ENCODE measurements at places on chromosomes 2 and 18.

DNA sequence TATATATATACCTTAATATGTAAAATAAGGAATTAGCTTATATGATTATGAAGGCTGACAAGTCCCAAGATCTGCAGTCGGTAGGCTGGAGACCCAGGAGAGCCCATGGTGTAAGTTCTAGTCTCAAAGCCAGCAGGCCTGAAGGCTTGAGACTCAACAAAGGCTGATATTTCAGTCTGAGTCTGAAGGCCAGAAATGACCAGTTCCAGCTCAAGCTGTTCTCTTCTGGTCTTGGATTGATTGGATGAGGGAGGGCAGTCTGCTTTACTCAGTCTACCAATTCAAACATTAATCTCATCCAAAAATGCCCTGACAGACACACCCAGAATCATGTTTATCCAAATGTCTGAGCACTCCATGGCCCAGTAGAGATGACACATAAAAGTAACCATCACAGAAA is 22.0 kb downstream of the HNMT start:
- DNase-seq = no peak

DNA sequence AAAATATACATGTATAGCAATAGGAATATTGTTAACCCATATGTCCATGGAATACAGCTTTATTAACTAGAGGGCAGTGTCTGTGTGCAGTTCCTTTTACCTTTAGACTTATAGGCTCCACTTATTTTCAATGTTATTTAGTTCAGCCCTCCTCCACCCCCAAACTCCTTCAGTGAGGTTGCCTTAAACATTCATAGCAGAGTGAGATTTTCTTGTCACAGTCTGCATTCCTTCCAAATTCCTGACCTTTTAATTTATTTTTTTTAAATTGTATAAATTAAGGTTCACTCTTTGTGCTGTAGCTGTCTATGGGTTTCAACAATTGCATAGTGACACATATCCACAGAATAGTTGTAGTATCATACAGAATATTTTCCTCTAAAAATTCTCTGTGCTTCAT is 30.9 kb downstream of the TFPI start:
- DNase-seq = no peak

DNA sequence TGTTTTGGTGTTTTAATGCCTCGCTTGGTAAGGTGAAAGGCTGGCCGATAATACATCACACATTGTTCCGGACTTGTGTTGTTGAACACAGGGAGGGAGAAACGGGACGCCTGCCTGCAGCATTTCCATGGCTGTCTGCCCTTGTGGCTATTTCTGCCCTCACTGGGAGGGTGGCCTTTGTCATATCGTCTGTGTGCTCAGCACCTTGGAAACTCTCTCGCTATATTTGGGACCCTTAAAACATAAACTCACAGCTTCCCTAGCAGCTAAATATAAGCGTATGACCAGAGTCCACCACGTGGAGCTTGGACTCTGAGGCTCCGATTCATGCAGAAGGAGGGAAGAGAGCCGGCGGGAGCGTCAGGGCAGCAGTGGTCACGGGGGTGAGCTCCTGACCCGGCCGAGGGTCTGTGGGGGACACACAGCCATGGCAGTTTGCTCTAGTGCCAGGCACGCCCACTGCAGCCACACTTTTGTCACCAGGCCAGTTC is 111.7 kb downstream of the SH3BP4 start:
- no peak for DNase-seq

- no peak for DNase-seq
These were observed 399.8 kb downstream of the CDH7 start for GRCh38 chr18:66150650-66151049.

DNA sequence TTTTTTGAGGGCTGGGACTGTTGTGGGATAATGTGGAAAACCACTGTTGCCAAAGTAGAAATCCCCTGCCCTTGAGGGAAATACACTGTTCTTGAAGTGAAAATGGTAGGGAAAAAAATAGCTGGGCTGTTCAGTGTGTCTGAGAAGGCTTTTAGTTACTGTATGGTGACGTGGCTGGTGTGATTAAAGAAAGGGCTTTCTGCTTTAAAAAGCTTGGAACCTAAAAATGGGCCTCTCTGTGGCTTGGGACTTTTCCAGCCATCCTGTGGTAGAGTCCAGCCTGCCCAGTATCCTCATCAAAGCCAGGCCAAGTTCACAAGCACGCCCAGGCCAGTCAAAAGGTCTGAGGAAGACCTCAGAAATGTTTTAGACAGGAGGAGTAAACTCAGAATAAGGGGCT is 6.8 kb downstream of the MGAT5 start:
- DNase-seq = peak; percentile 82

GRCh38 chr2:73981081-73982001 is 3.4 kb upstream of the TET3 start:
- DNase-seq = no peak

- no peak for DNase-seq
These were observed 27.2 kb downstream of the TWIST2 start for GRCh38 chr2:238875101-238875470.

- DNase-seq = no peak
These were observed 3.6 kb downstream of the ALPI start for GRCh38 chr2:232459419-232460035.

- DNase-seq = no peak
These were observed 1397.6 kb upstream of the DDX18 start for GRCh38 chr2:116416731-116417377.

DNA sequence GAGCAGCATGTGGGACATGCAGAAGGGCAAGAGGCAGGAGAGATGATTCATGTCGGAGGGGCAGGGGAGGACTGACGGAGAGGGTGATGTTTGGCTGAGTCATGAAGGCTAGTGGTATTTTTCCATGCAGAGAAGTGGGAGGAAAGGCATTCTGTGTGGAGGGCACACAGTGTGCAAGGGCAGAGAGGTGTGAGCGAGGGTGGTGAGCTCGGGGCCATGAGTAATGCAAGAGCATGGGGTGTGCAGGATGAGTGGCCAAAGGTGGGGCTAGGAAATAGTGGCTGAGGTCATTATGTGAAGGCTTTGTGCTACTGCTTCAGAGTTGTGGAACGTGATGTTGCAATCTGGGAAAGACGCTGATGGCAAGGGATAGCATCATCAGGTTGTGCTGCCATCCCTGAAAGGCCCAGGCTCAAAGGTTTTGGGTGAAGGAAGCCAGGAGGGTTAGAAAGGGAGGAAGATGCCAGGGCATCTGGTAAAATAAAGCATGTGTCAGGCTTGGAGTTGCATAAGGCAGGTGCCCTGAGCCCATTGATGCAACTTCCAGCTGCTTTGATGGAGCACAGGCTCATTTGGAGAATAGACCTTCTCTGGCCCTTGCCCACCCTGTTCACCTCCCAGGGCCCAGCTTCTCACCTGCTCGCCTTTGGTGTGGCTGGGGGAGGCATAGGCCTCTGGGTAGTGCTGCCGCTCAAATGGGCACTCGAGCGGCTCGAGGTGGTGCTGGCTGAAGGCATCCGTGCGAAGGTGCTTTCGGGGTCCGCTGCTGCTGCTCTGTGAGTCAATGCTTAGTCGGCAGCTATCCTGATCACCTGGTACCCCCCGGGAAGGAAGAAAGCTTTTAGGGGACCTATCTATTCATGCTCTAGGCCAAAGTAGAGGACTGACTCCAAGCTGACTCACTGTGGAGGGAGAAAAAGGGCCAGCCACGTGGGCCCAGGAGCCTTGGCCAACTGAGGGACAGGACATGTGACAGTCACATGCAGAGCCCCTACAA is 37.5 kb downstream of the PAX8 start:
- peak; percentile 95 for DNase-seq

DNA sequence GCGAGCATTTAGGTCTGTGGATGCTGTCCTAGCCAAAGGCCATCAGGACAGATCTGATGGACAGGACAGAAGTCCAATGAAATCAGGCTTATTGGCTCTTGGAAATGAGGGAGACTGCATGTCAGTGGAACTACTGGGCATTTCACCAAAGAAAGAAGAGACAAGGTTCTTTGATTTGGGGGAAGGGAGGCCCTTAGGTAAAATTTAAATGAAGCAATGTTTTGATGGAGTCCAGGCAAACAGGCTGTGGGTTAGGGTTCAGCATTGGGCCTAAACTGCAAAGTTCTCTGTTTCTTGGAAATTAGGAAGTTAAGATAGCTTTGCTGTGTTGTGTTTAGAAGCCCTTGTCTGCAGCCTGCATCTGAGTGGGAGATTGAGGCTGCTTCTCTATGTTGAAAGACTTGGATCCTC is 31.6 kb upstream of the RNF149 start:
- no peak for DNase-seq

GRCh38 chr2:239283961-239284795 is 116.6 kb downstream of the HDAC4 start:
- DNase-seq = no peak

DNA sequence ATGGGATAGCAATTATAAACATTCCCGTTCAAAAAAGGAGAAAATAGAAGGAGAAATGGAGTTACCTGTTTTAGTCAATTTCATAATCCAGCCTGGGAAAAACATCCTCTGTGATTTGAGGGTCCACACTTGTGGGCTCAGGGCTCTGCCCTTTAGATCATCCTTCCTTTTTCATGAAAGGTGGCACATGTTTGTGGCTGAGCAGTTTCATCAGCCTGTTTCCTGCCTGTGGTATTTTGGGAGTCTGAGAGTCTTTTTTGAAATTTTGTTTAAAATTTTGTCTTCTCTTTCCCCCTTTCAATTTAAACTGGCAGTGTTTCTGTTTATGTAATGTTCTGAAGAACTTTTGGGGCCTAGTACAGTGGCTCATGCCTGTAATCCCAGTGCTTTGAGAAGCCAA is 84.0 kb downstream of the KIAA1328 start:
- DNase-seq = no peak

GRCh38 chr2:74550231-74550630 is 3.5 kb downstream of the LOXL3 start:
- DNase-seq = no peak

DNA sequence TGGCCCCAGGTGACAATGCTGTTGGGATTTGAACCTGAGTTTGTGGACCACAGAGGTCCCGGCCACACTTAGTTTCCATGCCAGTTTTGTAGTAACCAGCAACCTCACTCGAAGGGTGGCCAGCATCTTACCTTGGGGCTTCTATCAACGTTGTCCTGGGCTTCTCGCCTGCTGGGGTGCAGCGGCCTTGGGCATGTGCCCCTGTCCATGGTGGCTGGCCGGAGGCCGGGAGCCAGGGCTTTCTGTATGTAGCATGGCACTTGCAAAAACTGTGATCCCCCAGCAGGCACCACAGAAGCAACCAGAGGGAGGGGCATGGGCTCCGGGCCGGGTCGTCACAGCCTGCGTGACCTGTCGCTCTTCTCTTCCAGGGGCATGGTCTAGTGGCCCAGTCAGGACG is 51.7 kb downstream of the ODC1 start:
- DNase-seq = no peak

- DNase-seq = no peak
These were observed 90.2 kb upstream of the LHCGR start for GRCh38 chr2:48845684-48846083.

GRCh38 chr2:49861821-49862220 is 707.5 kb upstream of the FSHR start:
- no peak for DNase-seq

DNA sequence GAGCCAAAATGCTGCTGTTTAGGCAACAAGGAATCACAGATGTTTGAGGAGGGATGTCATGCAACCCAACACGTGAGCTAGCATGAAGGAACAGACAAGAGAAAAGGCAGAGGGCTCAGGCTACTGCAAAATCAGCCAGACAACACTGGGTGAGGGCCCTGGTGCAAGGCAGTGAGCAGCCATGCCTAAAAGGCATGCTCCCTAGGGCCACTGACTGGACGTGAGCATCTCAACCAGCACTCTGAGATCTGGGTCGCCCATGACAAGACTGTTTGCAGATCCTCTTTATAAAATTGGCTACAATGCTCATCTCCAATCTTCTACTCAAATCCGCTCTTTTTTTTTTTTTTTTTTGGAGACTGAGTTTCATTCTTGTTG is 49.1 kb downstream of the KIAA2012 start:
- DNase-seq = no peak

GRCh38 chr2:105862843-105863242 is 118.1 kb downstream of the NCK2 start:
- DNase-seq = no peak

GRCh38 chr2:110772383-110772755 is 40.0 kb downstream of the ACOXL start:
- no peak for DNase-seq

GRCh38 chr18:70428439-70428838 is 139.6 kb downstream of the SOCS6 start:
- DNase-seq = no peak

DNA sequence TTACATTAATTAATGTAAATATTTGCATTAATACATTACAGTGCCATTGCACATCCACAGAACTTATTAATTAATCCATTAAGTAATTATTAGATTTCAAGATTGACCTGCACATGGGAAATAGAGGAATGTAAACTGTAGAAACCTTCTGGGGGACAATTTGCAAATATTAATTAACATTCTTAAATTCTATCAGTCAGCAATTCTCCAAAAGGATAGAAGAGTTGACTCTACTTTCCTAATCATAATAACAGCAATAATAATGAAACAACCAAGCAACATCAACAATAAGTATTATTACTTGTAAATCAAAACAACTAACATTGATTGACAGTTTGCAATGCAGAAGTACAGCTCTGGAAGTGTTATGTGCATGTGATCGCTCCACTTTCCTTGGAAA is 281.6 kb upstream of the CRIM1 start:
- no peak for DNase-seq

GRCh38 chr2:10992023-10992791 is 80.5 kb downstream of the KCNF1 start:
- DNase-seq = no peak

- no peak for DNase-seq
These were observed 63.1 kb downstream of the METTL4 start for GRCh38 chr18:2508155-2508554.

DNA sequence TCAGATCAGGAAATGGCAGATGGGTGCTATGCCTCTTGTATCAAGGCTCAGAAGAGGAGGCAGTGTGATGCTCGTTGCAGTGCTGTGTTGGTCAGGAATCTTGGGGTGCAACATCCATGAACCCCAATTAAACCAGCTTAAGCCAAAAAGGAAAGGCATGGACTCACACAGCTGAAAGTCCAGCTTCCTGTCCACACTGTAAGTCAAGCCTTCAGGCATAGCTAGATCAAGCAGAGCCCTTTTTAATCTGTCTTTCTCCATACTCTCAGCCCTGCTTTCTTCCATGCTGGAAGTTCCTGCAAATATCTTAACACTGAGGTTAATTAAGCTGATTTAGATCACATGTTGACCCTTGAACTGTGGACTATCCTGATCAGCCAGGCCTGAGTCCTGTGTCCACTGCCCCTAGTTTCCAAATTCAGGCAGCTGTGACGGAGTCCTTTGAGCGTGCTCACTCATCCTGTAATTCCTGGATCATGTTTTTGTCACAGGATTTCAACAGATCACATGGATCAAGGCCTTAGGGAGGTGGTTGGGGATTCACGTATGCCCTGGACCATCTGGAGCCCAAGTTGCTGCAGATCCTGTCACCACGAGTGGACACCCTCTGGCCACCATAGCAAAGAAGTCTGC is 4.5 kb upstream of the C2orf74 start:
- no peak for DNase-seq

Data from GM04504 (cell line).